ENCODE measurements at places on chromosomes 6 and 20. TPM values are rescaled to one million over a fixed set of nuclear protein-coding genes. Genes with fewer than 3 reads are reported as not detected.

The CLPSL2 gene
- not detected for total RNA-seq

DNA sequence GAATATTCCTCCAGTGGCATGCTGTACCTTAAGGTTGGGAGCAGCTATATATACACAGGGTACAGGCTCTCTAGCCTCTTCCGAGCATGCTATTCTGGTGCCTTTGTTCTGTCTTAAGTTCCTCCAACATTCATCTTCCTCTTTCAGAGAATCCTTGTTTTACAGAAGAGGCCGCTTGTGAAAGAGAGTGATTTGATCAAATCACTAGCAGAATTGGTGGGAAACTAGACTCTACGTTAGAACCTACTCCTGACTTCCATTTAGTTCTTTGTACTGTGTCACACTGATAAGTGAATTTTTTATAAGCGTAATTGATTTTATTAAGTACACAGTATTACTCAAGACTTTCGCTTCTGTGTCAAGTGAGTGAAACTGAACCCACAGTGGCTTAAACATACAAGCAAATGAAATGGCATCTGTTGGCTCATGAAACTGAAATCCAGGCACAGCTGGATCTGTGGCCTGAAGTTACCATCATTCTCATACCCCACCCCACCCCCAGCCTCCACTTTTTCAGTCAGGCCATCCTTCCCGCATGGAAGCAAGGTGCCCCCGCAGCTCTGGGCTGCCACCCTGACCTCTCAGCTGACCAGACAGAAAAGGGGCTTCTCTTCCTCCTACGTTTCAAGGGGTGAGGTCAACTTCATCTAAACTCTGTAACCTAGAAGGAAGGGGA, 102.3 kb downstream of the RPP40 start:
- DNase-seq = no peak

DNA sequence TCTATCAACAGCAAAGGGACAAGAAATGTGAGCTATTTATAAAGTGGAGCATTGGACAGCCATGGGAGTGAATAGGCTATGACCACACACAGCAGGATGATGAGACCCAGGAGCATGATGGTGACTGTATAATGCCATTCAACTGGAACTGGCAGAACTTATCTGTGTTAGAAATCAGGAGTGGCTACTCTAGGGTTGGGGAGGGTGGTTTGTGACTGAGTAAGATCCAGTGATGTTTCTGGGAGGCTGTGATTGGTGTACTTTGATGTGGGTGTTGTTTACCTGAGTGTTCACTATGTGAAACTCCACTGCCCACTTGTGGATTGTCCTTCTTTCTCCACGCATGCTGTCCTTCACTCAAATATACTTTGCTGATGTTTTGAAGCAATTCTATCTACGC, 11.5 kb upstream of the HLA-B start:
- no peak for DNase-seq

DNA sequence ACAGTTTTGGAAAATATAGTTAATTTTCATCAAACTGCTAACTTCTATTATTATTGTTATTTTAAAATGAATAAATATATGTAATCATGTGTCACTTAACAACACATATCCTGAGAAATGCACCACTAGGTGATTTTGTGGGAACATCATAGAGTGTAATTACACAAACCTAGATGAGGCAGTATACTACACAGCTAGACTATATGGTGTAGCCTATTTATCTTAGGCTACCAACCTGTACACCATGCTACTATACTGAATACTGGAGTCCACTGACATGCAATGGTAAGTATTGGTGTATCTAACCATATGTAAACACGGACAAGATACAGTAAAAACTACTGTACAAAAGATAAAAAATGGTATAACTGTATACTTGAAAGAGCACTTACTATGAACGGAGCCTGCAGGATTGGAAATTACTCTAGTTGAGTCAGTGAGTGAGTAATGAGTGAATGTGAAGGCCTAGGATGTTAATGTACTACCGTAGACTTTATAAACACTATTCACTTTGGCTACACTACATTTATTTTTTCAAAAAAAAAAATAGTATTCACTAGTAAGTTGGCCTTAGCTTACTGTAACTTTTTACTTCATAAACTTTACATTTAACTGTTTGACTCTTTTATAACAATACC, 72.4 kb downstream of the ASCC3 start:
- no peak for DNase-seq

DNA sequence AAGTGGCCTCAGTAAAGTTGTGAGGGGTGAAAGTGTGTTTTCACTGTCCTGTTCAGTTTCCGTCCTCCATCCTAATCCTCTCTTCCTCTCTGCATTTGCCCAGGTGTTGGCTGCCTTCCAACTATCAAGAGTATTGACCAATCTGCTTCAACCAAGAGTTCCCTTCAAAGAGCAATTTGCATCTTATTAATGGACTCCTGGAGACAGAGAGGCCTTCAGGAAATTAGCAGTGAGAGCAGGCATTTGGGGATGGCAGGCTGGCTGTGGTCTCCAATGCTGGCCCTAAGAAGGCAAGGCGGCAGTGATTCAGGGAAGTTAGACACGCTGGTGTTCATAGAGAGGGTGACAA, 77.2 kb downstream of the GPR6 start:
- DNase-seq = no peak

The C20orf202 gene
- total RNA-seq = 0.18 TPM

DNA sequence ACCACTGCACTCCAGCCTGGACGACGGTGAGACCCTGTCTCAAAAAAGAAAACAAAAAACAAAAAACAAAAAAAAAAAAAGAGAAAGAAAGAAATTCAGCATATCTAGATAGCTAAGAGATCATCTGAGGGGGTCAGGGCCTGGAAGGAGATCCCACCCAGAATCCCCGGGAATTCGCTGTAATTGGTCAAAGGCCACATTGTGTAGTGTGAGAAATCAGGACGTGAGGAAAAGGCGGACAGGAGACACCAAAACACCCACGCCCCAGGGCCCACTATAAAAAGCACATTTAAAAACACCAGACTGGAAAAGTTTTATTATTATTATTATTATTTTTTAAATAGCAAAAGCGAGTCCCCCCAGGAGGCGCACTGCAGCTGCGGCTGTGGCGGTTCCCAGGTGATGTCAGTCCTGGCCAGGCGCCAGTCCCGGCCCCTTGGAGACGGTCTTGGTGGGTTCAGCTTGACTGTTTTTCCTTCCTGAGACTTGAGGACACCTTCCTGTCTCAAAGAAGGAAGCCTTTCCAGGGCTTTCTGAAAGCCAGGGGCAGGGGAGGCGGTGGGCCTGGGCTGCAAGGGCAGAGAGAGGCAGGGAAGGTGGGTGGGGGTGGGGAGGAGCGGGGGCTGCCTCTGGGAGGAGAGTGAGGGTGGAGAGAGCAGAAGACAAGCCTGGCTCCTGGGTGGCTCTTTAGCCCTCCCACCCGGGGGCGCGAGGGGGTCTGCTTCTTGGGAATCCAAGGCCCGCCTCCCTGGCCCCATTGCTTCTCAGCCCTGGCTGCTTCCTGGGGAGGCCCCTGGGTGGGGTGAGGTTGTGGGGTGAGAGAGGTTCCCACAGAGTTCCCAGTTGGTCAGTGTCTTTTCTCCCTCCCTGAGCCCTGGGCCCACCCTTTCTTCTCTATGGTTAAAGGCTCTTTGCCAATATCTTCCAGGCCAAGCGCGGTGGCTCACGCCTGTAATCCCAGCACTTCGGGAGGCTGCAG, 14.5 kb downstream of the TCF15 start:
- DNase-seq = no peak

- no peak for DNase-seq
Measured at GRCh38 chr6:139369568-139370282, 4.7 kb downstream of the CITED2 start.

The SAMD3 gene
- 2.0 TPM for total RNA-seq

The OPN5 gene
- not detected for total RNA-seq

DNA sequence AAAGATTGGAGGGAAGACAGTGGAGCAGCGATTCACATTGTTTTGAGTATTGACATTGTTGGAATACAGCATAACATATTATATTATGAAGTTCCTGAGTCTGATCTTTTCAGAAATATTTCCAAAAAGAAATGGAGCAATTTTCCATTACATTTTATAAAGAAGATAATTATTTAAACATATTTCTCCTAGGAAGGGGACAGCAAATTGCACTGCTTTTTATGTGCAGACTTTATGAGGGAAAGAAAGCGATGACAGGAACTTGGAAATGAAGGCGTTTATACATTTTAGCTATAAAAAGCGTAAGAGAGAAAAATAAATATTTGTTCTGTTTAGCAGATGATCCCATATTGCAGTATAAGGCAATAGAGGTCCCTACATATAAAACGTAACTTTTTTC, 117.0 kb upstream of the EDN1 start:
- DNase-seq = no peak

GRCh38 chr20:46122516-46123481, 4.7 kb downstream of the CD40 start:
- DNase-seq = no peak

The APCDD1L gene
- 0.50 TPM for total RNA-seq

The BNIP5 gene
- total RNA-seq = 11.4 TPM

GRCh38 chr6:170295510-170296422, 4.9 kb upstream of the DLL1 start:
- no peak for DNase-seq

The BEND6 gene
- not detected for total RNA-seq

GRCh38 chr20:39259010-39259803, 297.1 kb downstream of the DHX35 start:
- no peak for DNase-seq

- DNase-seq = no peak
Measured at GRCh38 chr6:73460056-73460455, 1.5 kb upstream of the MTO1 start.

DNA sequence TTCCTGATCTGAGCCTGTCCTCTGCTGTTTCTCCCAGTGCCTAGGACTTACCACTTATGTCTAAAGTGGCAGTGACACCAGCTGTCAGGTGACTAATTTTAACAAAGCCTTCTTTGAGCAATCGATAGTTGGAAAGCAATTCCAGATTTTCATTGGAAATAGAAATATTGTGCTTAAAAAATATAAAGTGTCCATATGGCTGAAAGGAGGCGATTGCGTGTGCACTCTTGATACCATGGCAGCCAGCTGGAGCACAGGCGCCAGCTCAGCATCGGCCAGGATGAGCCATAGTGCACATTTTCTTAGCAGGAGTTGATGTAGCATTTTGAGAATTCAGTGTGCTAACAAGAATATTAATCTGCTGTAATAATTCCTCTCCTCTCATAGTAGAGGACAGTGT, 70.0 kb downstream of the LRRC1 start:
- no peak for DNase-seq

DNA sequence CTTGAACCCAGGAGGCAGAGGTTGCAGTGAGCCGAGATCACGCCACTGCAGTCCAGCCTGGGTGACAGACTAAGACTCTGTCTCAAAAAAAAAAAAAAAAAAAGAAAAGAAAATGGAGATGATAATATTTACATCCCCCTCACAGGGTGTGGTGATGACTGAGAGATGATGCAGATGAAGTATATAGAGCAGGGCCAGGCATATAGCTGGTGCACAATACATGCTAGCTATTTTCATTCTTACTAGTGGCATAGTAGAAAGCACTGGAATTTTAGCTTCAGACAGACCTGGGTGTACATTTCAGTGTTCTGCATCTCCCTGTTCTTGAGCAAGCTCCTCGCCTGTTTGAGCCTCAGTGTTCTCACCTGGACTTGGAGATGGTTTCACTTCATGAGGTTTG, 36.9 kb downstream of the CEBPB start:
- DNase-seq = no peak

- no peak for DNase-seq
Measured at GRCh38 chr6:11043378-11043960, 636 bp downstream of the ELOVL2 start.

- no peak for DNase-seq
Measured at GRCh38 chr6:41914869-41915530, 5.9 kb downstream of the MED20 start.

DNA sequence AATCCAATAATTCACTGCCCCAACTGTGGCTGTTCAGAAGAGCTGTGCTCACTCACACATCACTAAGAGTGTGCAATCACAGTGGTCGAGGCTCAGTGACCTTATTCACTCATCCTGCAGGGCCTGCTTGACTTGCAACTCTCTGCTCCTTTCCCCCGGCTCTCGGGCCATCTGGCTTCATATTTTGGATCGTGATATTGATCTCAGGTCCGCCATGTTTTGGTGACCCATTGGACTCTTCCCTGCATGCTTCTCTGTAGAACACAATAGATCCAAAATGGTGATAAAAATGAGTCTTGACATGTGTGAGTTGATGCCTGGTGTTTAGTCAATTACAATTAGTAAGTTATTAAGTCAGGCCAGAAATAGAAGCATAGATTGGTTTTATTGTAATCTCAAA, 313.9 kb upstream of the SOX4 start:
- DNase-seq = no peak

- DNase-seq = no peak
Measured at GRCh38 chr6:24004062-24004461, 122.0 kb upstream of the NRSN1 start.

The C20orf141 gene
- not detected for total RNA-seq

DNA sequence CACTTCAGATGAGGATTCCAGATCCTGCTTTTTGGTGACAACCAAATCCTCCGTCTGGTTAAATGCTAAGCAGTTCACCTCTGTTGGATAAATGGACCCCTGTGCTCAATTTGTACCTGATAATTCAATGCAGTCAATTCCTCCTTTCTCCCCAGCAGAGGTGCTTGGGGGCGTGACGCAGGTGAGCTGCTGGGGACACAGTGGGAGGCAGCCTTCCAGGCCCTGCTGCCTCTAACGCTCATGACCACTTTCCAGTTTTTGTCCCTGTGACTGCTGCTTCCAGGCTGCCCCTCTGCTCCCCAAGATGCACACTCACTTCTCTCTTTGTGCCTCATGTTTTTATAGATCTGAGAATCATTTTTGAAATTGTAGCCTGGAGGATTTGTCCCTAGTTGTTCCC, 78.5 kb downstream of the TTLL2 start:
- DNase-seq = no peak

DNA sequence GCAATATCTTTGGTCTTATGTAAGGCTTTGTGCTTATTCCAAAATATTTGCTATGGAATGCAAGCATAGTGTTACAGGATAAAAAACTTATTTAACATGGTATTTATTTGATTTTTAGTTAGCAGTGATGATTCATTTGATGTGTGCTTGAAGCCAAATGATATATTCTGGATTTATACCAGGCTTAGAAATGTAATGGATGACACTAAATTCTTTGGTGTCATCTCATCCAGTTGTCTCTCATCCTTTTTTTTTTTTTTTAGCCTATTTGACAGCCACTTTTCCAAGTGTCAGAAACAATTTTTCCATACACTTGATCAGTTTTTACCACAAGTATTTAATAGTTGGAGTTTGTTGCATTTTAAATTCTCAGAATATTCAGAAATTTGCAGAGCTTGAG, 515.3 kb downstream of the CDKAL1 start:
- no peak for DNase-seq

The BCKDHB gene
- 46.8 TPM for total RNA-seq

The SULF2 gene
- 124 TPM for total RNA-seq

GRCh38 chr20:32991792-32992641, 12.2 kb downstream of the SUN5 start:
- DNase-seq = no peak

- DNase-seq = no peak
Measured at GRCh38 chr20:32263398-32263954, 14.0 kb upstream of the KIF3B start.

GRCh38 chr20:61772828-61773631, 292.7 kb downstream of the TAF4 start:
- DNase-seq = no peak

All from left colon (tissue), 2 donors.